T1000 (cell line): ENCODE measurements at places on chromosomes 1 and 21.
A peak's percentile ranks its signal among the peaks of the same experiment; 100 is the strongest.

DNA sequence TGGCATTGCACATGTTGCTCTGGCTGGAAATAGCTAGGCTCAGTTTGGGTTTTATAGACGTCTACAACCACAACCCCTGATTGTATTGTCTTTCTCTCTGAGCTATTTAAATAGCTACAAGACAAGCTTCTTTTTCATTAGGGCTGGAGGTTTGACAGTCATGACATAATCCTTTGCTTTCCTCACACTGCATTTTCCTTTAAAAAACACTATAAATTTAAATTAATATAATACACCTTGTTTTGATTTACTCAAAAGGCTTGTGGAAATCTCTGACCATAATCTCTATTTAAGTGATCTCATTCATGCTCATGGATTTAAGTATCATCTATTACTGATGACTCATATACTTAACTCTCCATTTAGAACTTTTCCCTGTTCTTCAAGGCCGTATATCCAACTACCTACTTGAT lies 50.4 kb upstream of the PTGFR start:
- DNase-seq: peak; percentile 2

DNA sequence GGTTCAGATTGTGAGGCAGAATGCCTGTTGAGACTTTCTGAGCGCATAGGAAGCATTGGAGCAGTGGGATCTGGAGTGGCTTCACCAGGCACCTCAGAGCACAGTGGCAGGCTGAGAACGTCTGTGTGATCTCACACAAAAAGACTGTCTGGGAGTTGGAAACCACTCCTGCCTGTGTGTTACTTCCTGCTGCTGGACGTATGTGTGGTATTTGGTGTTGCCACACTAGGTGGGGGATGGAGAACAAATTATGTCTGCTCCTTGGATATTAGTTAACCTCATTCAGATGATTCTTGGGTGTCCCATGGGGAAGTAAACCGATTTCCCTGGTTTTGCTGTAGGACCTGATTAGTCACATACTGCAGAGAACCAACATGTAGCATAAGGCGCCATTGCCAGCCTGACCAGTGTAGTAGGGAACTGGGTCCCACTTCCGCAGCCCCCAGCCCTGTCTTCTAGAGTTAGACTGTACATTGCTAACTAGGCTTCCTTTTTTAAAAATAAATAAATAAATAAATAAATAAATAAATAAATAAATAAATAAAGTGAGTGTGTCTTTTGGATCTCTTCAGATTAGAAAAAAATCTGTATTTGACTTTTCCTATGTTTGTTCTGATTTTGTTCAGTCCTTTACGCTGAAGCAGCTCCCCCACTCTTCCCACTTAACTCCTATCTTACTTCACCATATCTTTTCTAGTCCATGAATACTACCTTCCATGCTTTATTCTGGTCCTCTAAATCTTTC lies 26.9 kb downstream of the UCK2 start:
- DNase-seq: no peak

GRCh38 chr21:41961753-41962152 lies 7.9 kb upstream of the C2CD2 start:
- DNase-seq: no peak

DNA sequence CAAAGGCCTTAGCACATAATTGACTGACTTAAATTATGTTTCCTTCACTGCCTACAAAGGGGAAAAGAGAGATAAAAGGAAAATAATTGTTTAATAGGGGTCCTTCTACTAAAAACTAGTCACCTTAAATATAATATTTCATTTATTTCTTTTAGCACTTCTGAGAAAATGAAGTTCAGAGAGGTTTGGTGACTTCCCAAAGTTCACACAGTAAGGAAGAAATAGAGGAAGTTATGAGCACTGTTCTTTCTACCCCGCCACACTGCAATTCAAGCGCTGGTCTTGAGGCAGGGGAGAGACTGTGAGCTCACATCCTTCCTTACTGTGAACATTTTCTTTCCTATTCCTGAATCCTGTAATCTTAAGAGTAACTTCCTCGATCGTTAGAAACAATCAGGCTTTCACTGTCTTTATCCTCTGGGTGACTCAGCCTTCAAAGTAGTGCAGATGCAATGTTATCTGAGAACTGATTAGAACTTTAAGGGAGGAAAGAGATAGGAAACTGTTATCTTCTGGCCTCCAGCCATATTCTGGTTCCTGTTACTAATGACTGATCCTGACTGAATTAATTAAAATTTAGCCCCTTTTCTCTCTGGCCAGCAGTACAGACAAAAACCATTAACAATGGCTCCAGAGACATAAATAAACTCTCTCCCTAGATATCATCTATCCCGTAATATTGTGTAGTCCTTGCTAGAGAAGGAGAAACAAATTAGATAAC lies 6.8 kb downstream of the RGS5 start:
- DNase-seq: no peak

DNA sequence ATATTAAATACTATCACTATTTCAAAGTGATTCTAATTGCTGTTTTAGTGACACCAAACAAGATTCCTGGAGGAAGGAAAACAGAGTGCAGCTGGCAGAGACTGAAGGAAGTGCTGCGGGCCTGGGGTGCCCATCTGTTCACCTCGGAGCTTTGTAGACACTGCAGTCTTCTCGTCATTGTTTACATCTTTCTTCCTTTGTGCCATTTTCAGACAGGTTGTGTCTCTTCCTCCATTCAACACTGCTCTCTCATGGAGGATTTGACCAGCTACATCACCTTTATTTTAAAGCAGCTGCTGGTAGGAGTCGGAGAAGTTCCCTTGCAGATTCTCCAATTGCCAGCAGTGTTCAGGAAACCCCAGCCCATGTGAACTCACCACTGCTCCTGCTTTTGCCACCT lies 37.3 kb downstream of the ABCA4 start:
- DNase-seq: no peak

DNA sequence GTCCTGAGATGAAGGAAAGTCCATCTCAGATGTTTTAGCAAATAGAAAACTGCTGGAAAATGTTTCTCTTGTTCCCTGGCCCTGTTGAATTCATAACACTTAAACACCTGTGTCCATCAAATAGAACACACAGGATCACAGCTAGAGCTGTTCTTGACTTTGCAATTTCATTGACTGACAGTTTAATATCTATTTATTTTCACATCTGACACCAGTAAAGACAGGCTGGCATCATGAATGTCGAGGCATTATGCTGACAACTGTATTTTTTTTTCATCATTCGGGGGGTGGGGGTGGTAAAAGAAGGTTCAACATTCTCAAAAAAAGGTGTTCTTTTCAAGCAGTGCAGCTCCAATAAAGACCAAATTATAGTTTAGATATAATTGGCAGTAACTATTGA lies 591.2 kb upstream of the PTBP2 start:
- DNase-seq: no peak

DNA sequence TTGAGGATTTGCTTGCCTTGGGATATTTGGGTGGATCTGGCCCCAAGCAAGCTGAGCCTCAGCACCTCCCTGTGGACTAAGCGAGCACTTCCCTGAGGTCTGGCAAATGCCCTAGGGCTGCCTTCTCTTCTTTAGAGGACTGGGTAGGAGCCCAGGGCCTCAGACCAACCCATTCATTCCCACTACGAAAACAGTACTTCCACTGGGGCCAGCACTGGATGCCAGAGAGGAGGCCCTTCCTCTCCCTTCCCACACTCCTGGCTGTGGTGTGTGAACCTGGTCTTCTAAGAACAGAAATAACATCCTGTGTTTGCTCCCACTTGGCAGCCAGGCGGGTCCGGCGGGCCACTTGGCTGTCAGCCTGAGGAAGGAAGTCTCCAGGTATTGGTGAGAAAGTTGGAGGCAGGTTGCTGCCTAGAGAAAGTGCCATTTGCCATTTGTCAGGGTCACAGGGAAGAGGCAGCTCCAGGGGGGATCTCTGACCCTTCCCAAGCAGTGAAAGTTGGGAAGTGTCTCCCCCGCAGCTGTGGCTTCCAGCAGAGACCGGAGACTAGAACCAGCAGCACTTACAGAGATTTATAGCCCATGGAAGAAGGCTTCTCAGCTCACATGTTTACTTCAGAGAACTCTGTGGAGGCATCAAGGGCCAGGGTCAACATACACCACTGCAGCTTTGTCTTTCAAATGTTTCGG lies 323.5 kb downstream of the SIPA1L2 start:
- no peak for DNase-seq

- DNase-seq: no peak
Observed at GRCh38 chr1:67886076-67886475, 52.8 kb upstream of the GNG12 start.
